ENCODE measurements at places on chromosomes 5 and 9.

GRCh38 chr5:154707641-154708040, 47.5 kb upstream of the LARP1 start:
- DNase-seq = no peak

GRCh38 chr9:127940593-127940992, 2.9 kb upstream of the DPM2 start:
- no peak for DNase-seq

GRCh38 chr9:33453286-33453860, 6.0 kb upstream of the AQP3 start:
- DNase-seq = no peak

DNA sequence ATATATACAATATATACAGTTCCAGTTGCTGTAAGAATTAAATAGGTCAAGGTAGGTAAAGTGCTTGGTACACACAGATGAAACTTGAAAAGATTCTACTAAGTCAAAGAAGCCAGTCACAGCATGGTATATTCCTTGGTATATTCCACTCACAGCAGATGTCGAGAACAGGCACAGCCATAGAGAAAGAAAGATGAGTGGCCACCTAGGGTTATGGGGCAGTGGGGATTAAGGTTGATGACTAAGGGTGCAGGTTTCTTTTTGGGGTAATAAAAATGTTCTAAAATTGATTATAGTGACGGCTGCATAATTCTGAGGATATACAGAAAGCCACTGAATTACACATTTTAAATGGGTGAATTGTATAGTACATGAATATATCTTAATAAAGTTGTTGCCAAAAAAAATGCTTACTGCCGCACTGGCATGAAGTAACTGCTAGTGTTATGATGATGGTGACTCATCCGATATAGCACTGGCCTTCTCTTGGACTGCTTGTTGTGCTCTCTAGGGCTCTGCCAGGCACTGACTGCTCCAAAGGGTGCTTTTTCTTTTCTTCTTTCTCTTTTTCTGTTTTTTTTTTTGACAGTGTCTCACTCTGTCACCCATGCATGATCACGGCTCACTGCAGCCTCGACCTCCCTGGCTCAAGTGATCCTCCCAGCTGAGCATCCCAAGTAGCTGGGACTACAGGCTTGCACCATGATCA, 23.5 kb downstream of the TBC1D2 start:
- no peak for DNase-seq

DNA sequence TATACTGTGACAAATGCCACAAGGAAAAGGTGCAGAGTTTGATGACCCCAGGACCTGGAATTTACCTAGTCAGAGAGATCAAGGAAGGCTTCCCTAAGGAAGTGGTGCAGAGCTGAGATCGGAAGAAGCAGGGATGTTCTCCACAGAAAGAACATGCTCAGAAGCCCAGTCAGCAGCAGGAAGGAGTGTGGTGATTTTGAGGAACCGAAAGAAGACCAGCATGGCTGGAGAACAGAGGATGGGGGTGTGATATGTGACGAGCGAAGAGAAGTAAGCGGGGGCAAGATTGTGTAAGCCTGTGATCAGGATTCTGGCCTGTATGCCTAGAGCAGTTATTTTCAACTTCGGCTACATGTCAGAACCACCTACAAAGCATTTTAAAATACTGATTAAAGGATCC, 18.7 kb upstream of the PIK3R1 start:
- DNase-seq = peak; percentile 39

- DNase-seq = no peak
Measured at GRCh38 chr5:67378256-67378655, 181.7 kb upstream of the CD180 start.

Measured in stomach (tissue), 19 donors.